ENCODE measurements at places on chromosomes 7 and 10.

DNA sequence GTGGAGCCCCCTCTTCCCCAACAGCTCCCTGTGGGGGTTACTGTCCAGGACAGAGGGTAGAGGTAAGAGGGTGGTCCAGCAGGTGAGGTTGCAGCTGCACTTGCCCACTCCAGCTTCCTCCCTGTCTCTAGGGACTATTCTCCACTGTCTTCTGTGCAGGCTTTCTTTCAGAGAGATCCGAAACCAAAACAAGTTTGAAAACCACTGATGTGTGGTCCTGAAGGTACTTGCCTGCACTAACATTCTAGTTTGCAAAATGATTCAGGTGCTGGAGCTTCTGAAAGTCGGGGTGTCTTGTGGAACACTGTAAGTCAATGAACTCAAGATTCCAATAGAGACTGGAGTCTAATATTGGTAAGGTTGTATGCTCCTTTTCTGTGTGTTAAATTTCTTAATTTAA lies 63.1 kb downstream of the BLNK start:
- no peak for DNase-seq

- no peak for DNase-seq
Observed at GRCh38 chr7:157006829-157007469, 3.5 kb downstream of the MNX1 start.

- DNase-seq = no peak
Observed at GRCh38 chr10:52436664-52437063, 122.6 kb downstream of the DKK1 start.

DNA sequence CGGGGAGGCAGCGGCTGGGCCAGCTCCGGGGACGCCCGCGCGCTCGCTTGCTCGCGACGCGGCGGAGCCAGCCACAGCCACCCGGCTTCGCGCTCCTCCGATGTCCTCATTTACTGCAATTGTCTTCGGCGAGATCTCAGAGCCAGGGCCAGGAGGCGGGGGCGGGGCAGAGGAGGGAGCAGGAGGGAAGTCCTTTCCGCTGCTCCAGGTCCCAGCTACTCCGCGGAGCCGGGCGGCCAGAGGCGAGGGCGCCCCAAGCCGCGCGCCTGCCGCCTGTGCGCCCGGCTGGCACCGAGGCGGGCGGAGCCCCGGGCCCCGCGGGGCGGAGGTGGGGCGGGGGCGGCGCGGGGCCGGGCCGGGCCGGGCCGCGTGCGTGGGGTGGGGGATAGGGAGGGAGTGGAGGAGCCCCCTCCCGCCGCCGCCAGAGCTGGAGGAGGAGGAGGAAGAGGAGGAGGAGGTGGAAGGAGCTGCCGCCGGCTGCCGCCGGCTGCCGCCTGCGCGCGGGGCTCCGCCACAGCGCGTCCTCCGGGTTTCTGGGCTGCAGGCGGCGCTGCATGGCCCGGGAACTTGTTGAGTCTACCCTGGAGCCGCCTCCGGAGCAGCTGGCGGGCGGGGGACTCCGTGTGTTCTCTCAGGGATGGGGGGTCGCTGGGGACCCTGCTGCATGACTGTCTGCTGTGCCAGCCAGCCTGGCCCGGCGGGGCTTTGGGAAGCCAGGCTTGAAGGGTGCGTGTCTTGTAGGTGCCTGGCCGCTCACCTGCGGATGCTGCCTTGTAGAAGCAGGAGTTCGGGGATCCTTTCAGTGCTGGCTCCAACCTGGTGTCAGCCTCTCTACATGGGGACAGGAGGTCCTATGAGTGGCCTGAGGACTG lies at the start of gene INSYN2A:
INSYN2A (minus strand) TSS at position 310 of the 872 bp plus-strand sequence. CDS start 20,196 bp downstream, outside the sequence.
- no peak for DNase-seq
